Epithelial cell of proximal tubule (primary cell): ENCODE measurements at places on chromosomes 2 and 18.

- DNase-seq = no peak
Observed at GRCh38 chr18:66222174-66222573, 381.7 kb downstream of the CDH19 start.

GRCh38 chr2:64374686-64375085 lies 79.3 kb upstream of the LGALSL start:
- no peak for DNase-seq

DNA sequence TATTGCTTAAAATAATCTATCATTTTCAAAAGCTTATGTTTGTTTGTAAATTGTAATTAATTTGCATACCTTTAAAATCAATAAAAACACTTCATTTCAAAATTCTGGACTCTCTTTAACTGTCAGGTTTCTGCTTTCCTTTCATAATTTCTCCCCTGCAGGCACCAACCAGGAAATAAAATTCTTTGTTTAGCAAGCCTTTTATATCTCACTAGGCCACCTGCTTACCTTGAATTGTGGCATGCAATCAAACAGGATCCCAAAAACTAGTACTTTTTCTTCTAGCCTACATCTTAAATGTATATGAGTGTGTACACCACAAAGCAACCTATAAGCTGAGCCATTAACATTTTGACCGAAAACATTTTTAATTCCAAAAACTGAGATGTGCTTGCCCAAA lies 233.1 kb downstream of the NR4A2 start:
- no peak for DNase-seq

- DNase-seq = no peak
Observed at GRCh38 chr2:96800061-96801004, 15.7 kb upstream of the CNNM3 start.

DNA sequence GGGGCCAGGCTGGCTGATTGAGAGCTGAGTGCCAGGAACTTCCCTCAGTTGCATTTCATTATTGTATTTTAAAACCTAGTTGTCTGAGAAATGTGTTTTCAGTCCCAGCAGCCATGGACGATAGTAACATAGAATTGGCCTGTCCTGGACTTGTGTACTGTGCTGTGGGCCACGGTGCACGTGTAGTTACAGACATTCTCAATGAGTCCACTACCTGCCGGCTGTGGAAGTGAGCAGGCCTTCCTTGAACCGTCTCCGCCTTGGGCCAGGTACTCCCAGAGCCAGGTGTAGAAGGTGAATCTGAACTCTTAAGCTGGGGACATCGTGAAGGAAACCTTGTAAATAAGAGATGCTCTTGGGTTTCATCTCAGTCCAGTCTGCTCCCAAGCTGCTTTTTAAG lies 47.0 kb downstream of the UBE2F start:
- DNase-seq = no peak

DNA sequence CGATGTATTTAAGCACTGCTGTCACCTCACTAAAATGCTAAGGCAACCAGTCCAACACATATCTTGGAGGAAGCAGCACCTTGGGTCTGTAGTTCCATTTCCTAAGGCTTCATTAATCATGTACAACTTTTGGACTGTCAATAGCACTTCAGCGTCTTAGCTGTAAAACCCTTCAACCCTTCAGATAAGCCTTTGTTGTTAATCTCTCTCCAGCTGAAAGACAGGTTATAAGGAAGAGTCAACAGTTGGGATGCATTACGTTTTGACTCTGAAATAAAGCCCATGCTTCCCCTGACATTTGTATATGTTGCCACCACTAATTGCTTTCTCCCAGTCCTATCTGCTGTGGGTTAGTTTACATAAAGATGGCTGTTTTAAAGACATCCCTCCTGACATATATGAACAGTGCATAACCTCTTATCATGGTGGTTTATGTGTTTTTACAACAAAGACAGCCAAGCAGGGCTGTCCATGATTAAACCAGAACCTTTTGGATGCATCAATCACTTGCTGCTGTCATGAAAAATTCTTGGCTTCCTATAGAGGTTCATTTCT lies 81.5 kb downstream of the EPHA4 start:
- no peak for DNase-seq
